ENCODE measurements at places on chromosomes 2 and 18.

DNA sequence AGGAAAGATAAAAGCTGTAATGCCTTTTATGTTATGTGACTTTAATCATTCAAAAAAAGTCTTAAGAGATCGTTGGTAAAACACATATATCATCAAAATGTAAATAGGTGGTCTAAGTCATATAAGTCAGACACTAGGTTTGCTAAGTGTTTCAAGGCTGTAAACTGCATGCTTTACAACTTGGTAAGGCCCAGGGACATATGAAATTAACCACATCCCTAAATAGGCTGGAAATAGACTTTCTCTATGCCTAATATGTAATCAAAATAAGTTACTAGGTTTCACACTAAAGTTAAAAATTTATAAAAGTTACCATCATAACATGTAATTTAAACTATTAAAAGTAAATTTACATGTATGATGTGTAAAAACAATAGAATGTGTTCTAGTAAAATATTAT is 946.3 kb upstream of the LRATD1 start:
- no peak for ATAC-seq

DNA sequence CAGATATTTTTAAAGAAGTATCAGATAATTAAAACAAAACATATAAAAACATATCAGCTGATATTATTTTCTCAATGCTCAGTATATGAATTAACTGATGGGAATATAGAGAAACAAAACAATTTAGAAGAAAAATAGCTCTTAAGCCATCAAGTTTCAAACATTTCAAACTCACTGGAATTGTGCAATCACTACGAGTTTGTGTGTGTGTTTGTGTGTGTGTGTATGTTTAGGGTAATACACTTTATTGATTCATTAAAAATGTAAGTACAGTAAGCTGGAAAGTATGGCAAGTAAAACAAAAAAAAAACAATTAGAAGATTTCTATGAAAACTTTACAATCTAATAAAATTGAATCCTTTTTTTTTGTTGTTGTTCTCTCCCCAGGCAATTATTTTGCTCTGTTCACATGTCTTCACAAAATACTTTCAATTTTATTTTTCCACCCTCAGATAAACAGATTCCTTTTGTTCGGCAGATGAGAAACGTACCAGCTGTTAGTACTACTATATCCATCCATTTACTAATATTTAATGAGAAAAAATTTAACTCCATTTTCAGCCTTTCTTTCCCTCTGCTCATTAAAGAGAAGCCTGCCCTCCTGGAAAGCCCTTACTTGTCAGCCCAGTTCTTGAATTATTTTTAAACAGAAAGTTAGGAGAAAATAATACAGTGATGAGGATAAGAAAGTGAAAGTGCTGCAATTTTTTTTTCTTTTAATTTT is 87.6 kb downstream of the SLC8A1 start:
- ATAC-seq, result peak; percentile 18

DNA sequence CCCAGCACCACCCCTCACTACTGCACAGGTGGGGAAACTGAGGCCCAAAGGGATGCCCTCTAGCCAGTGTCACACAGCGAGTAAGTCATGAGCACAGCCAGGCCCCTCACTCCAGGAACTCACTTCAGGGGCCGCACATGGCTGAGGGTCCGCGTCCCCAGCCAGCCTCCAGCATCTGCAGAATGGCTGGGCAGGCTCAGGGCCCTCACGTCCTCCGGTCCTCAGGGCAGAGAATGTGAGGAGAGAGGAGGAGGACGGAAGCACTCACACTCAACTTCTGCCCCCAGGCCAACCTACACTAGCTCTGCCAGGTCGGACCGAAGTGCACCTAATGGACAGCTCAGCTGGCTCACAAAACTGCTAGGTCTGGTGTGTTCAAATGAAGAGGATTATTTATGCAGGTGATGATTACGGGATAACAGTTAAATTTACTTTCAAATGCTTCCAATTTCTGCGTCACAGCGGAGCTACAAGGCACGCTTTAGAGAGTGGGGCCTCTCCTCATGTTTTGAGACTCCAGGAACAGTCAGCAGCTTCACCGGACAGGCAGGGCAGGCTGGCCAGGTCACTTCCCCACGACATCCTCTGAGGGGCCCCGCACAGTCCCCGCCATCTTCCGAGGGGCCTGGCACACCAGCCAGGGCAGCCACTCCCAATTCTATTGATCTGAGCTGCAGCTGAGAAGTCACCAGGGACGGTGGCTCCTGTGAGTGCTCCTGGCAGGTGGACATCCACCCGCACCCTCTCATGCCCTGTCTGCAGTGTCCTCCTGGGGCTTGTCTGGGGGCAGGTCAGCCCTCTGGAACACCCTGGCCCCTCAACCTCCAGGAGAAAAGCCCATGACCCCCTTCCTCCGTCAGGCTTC is 26.5 kb downstream of the KIF1A start:
- no peak for ATAC-seq

DNA sequence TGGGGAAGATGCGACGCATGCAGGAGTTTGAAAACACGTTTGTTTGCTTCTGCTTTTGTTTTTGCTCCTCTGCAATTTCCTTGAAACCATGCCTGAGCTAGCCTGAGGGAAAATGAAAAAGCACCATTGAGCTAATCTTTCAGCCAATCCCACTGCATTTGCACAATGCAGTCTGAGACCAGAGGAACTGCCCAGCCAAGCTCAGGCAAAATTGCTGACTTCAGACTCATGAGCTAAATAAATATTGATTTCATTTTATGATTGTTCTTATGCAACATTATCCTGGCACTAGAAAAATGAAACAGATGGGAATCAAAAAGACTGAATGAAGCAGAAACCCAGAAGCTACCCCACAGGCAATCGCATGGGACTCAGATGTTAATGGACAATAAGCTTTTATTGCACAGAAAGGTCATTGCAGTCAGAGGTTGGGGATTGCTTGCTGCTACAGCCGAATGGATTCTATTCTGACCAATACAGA is 37.0 kb downstream of the TPRKB start:
- no peak for ATAC-seq

DNA sequence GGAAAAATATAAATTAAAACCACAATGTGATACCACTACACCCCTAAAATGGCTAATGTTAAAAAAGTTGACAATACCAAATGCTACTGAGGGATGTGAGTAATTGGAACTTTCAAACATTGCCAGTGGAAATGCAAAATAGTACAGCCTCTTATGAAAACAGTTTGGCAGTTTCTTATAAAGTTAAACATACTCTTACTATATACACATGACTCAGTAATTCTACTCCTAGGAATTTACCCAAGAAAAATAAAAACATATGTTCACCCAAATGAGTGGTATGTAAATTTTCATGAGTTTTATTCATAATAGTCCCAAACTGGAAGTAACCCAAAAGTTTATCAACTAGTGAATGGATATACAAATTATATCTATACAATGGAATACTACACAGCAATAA is 228.0 kb downstream of the CYP26B1 start:
- ATAC-seq, result no peak

DNA sequence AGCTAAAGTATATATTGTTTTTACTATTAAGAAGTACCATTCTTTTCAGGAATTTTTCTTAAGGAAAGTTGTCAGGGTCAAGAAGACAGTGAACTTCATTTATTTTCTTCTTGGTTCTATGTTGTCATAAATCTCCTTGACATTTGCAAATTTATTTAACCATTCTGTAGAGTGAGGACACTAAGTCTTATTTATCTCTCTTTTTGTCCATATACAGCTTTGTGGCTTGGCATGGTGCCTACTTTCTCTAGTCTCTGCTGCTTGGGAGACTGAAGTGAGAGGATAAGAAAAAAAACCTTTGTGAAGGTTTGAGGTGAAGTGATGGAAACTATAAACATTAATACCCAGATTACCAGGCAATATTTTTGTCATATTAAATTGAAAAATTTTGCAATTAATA is 1389.4 kb downstream of the SUCLG1 start:
- ATAC-seq, result no peak

- no peak for ATAC-seq
These were observed 137.4 kb downstream of the CALCRL start for GRCh38 chr2:187310701-187311100.

- no peak for ATAC-seq
These were observed 165.7 kb downstream of the TWIST2 start for GRCh38 chr2:239013678-239013976.

DNA sequence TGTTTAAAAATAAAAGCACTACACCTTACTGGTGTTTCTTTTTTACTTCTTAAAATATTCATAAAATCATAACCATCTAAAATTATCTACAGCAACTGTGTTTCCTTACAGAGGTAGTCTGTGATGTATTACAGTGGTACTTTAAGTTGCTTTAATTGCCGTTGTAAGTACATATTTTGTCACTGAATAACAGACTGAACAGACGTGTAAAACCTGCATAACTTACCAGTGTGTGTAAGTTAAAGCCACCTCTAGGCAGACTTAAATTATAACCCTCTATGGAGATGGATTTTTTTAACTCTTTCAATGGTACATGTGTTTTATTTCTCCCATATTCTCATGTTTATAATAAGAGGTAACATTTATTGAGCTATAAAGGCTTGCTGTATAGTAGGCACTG is 166.8 kb downstream of the NR4A2 start:
- ATAC-seq, result no peak

- ATAC-seq, result no peak
These were observed 47.0 kb upstream of the TTC39C start for GRCh38 chr18:23967321-23968089.

- no peak for ATAC-seq
These were observed 55.4 kb downstream of the RTP5 start for GRCh38 chr2:241924909-241925250.

DNA sequence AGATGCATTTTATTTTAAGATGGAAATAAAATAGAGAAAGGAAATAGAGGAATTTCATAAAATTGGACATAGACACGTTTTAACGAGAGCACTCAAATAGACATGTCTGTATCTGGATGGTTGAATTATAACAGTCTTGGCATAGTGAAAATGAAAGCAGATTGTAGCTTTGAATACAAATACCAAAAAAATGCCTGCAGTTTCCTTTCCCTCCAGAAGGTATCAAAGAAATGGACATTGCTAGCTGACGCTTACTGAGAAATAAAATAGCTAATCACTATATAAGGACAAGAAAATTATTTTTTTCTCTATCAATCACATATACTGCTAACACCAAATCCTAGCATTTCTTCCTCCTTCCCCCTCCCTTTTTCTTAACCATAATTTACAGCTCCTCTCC is 11.4 kb upstream of the MAPRE2 start:
- ATAC-seq, result peak; percentile 58

DNA sequence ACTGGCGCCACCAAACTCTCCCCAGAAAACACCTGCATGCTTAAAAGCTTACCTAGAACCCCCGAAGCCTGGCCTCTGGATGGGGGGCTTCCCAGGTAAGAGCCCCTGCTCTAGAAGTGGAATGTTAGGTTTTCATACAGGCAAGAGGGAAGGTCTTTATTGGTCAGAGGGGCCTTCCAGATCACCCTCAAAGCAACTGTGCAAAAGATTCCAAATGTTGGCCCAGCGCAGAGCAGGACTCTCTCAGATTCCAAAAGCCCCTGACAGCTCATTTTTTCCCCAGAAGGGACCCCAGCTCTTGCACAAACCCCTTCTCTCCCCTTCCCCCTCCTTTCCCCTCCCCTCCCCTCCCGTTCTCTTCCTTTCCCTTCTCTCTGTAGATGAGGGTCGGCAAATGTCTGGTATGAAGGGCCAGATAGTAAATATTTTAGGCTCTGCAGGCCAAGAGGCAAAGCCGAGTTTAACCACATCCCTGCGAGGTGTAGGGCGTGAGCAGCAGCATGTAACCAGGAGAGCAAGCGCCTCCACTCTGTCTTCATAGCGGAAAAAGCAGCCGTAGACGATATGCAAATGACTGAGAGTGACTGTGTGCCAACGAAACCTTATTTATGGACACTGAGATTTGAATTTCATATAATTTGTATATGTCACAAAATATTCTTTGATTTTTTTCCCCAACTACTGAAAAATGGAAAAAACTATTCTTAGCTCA is 116.9 kb downstream of the SMAD7 start:
- peak; percentile 55 for ATAC-seq
